Memory B cell (primary cell): ENCODE measurements at places on chromosomes 5 and 9.

- DNase-seq = no peak
Observed at GRCh38 chr5:92514896-92515295, 1066.1 kb downstream of the NR2F1-AS1 start.

- DNase-seq = no peak
Observed at GRCh38 chr5:225334-225733, 7.2 kb downstream of the SDHA start.

DNA sequence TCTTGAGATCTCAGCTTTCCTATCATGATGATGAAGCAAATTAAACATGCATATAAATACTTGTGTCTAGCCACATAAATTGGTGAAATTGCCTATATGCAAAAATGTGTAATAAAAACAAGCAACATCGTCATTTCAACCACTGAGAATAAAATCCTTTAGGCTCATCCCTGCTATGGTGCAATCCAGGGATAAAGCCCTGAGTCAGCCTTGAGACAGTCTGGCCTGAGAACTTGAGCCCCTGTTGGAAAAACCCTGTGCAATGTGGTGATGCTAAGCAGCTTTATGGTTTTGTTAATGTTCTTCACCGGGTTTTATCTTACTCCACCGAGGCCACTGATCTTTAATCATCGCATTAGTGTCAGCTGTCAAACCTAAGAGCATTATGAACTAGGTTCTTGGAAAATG, 170.5 kb downstream of the DCP2 start:
- no peak for DNase-seq

- DNase-seq = no peak
Observed at GRCh38 chr5:54829676-54830535, 155.5 kb downstream of the ESM1 start.

DNA sequence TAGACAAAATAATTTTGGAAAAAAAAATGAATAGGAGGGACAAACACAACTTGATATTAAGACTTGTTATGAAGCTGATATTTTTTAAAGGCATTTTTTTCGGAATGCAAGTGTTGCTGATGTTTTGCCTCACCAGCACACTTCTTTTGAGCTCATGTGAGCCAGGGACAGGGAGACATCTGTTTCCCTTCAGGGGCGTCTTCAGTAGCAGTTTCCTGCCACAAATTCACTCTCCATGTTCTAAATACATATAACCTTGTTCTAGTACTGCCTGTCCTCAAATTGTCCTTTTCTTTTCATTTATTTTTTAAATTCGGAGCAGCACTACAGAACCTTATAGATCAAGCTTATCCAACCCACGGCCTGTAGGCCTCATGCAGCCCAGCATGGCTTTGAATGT, 316.0 kb upstream of the PAPPA start:
- DNase-seq = no peak

DNA sequence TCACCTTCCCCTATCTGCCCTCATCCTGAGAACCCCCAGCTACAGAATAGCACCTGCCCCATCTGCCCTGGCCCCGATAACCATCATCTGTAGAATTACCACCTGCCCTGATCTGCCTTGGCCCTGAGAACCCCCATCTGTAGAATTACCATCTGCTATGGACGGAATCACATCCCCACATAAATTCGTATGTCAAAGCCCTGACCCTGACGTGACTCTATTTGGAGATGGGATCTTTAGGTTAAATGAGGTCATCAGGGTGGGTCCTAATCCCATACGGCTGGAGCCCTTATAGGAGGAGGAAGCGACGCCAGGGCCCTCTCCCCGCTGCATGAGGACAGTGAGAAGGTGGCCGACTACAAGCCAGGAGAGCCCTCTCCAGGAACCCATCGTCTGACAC, 32.6 kb downstream of the SARDH start:
- no peak for DNase-seq

DNA sequence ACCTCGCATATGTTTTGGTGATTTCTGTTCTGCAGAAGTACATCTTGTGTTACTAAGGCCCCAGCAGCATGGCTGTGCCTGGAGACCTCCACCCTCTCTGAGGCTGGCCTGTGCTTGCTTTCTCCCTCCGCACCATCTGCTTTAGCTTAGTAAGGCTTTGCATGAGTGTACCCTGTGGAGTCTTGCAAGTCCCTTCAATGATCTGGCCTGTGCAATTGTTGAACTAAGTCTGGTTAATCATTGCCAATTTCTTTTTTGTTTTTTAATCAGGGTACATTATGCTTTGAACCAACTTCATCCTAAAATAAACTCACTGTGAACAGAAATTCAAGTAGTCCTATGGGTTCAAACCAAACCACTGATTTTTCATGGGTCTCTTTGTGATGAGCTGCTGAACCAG, 32.3 kb downstream of the ACOT12 start:
- no peak for DNase-seq

- DNase-seq = no peak
Observed at GRCh38 chr9:99466781-99467180, 244.7 kb downstream of the SEC61B start.

DNA sequence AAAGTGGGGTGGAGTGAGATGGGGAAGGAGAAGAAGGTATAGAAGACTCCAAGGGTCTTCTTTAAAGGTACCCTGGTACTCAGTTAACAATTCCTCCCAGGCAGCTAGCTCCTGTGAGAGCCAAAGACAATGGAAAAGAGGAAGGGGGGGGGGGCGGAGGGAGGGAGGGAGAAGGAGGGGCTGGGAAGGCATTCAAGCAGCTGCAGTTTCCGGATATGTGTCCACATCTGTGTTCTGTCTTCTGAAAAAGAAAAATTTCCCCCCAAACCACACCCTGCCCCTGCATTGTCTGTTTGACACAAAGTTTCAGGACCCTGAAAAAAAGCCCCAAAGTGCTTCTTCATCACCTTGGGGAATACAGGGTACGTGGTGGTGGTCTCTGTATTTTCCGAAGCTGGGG, 11.1 kb downstream of the SPRY4 start:
- no peak for DNase-seq

DNA sequence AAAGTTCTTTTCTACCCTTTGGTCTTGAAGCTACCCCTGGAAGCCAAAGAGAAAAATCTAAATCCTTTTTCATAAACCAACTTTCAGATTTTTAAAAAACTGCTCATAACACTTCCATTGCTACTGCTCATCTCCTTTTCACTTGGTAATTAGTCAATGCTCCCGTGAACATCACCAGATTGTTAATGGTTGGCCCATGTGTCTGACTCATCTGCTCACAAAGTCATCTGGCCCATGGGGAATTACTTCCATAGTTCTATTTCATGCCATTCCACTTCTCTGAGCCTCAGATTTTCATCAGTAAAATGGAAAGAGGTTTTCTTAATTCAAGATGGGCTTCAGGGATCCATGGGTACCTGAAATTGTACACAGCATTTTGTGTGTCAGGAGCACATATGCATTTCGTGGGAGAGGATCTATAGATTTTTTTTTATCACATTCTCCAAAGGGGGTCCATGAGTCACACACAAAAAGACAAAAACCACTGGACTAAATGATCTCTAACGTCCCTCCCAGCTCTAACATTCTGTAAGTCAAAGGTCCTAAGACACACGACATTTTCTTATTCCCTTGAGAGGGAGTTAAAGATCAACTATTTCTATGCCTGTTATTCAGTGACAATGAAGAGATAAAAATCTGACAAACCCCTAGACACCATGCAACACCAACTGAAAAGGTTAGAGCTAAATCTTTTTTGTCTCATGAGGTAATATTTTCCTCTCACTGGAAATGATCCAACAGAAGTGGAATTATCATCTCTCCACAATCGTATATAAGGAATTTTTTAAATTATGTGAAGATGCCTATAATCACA, 75.4 kb downstream of the TEX10 start:
- DNase-seq = no peak

- DNase-seq = no peak
Observed at GRCh38 chr5:150781706-150782614, 3.4 kb downstream of the SMIM3 start.

DNA sequence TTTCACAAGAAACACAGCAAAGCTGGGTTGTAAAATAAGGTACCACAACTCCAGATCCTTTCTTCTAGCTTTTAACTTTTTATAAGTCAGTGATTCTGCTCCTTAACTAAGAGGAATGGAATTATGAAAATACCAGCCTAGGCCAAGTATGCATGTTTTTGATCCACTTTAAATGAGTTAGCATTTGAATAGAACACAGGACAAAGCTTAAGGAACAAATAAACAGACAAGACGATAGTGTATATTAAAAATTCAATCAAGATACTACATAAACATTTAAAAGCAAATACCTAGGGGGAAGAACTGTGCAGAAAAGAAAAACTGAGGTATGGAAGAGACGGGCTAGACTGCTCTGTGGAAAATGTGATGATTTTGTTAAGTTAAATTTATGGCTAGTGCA, 200.7 kb downstream of the LURAP1L start:
- DNase-seq = no peak

GRCh38 chr9:35928591-35929452, 19.5 kb downstream of the SPAAR start:
- no peak for DNase-seq

DNA sequence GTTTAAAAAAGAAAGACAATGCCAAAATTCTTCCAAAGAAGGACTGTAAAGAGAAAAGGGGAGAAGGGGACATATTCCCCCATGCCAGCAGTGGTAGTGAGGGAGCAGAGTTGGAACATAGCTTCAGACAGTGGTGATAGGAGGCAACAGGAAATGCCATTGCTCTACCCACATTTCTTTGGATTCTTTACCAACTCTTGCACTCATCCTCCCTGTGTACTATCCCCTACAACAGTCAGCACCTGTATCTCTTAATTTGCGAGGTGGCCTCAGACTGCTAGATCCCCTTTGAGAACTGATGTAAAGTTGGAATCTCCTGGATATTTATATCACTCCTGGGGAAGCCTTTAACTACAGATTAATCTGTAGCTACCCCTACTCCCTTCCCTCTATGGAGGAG, 320.6 kb upstream of the PTGER4 start:
- no peak for DNase-seq

- DNase-seq = no peak
Observed at GRCh38 chr9:9615086-9615485, 997.7 kb downstream of the PTPRD start.

- DNase-seq = no peak
Observed at GRCh38 chr9:127754099-127755060, 19.3 kb upstream of the TOR2A start.

GRCh38 chr5:80165452-80165851, 90.4 kb downstream of the SERINC5 start:
- no peak for DNase-seq

DNA sequence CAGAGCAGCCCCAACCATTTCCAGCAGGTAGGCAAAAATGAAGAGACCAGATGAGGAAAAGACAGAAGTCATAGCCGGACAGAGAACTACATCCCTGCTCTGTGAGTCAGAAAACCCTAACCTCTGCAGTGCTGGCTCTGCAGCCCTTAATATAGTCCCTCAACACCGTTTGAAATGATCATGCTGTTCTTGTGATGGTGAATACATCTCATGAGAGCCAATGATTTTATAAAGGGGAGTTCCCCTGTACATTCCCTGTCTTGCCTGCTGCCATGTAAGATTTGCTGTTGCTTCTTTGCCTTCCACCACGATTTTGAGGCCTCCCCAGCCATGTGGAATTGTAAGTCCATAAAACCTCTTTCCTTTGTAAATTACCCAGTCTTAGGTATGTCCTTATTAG, 216.8 kb upstream of the RFX3 start:
- DNase-seq = no peak

- no peak for DNase-seq
Observed at GRCh38 chr5:169440107-169440705, 139.3 kb upstream of the SLIT3 start.

DNA sequence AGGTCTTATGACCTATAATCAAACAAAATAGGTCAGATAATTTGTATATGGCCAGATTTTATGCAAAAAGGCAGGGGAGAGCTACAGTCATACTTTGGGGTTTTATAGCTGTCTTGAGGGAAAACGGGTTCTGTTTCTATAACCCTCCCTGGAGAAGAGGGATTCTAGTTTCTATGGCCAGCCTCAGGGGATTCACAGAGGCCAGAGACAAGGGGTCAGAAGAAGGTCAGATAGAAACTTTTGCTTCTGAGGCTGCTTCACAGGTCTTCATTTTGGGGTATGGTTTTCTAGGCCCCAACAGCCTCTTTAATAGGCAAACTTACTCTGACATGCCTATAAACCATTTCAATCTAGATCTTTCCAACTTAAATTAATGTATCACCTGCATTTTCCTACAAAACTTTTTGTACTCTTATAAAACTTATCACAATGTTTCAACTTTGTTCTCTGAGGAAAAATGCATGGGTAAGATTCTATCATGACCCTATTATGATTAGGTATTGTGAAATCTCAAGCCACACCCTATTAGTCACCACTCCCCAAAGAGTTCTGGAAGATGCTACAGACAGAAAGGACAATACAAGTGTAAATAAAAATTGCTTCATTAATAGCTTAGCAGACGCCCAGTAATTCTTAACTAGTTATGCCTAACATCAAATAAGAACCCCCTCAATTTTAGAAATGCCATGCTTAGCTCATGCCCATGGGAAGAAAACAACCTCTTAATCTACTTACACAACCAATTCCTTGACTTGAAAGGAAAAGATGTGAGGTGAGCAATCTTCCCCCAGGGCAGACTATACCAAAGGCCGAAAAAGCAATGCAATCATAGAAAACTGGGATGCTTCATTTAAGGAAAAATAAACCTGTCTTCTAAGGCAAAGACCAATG, 396.6 kb downstream of the TLR4 start:
- DNase-seq = no peak

- DNase-seq = no peak
Observed at GRCh38 chr5:120767178-120767820, 303.2 kb downstream of the PRR16 start.

DNA sequence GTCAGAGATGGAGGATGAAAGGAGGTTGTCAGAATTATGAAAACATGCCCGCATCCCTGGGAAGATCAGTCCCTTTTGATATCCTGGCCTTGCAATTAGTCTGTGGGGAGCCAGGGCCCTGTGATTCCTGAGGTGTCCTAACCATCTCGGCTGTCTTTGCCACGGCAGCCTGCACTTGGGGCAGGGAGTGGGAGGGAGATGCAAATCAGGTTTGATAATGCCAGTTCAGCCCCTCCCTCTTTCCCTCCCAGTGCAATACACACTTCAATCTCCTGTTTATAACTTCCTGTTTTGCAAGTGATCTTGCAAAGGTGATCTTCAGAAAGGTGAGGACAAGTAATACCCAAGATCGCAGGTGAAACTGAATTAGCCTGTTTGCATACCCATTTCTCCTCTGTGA, 114.0 kb upstream of the ALDH1B1 start:
- DNase-seq = no peak

GRCh38 chr9:24608599-24608998, 62.9 kb upstream of the IZUMO3 start:
- no peak for DNase-seq

DNA sequence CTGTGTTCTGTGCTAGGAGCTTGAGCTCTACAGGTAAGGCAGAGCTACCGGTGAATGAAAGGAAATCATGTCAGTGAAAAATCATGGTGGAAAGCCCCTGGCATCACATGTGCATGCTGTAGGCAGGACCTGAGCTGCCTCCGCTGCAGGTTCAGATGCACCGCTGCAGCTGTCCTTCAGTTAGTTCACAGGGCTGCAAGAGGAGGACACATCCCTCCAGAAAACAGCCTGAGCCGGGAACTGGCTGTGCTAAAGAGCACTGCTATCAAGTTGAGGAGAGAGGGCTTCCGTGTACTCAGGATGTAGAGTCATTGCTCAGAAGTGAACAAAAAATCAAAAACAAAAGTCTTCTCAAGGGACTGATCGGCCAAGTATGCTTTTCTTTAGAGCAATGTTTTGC, 138.6 kb downstream of the ERCC6L2 start:
- no peak for DNase-seq
